Fibroblast of skin of right quadriceps (primary cell): ENCODE measurements at places on chromosomes 16 and 17.

DNA sequence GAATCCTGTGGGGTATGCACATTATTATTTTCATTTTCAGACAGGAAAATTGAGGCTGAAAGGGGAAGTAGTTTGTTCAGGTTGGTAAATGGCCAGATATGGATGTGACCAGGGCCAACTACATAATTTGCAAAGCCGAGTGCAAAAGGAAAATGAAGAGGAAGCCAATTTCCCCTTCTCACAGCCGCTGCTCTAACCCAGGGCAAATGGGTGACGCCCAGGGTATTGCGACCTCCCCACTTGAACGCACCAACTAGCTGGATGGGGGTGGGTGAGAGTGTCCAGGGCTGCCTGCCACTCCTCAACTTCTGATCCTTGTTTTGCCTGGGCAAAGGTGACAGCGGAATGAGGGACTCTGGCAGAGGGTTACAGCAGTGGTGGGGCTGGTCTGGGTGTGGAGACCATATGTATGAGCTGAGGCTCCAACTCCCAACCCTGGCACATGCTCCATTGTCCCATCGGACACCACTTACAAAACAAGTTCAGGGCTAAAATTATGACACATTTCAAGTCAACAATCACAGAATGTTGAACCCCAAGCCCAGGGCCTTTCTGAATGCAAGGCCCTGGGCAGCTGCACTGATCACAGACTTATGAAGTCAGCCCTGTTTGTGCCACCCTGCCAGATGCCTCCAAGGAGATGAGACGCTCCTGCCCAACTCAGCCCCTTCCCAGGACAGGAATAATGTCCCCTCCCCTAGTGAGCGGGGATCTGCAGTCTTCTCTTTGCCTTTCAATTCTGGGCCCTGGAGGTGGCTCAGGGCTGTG is 1.7 kb downstream of the ANKRD40CL start:
- no peak for DNase-seq

GRCh38 chr17:1546292-1546922 is 16.2 kb downstream of the PITPNA start:
- DNase-seq, result no peak

- DNase-seq, result no peak
These were observed at the start of gene RILP for GRCh38 chr17:1649844-1650501. RILP (minus strand) TSS chr17:1649866; CDS start chr17:1649804, 62 bp downstream.

- no peak for DNase-seq
These were observed 525 bp downstream of the JPT1 start for GRCh38 chr17:75153780-75154194.

GRCh38 chr17:77908501-77908900 is 50.0 kb upstream of the TNRC6C start:
- no peak for DNase-seq

- peak; percentile 52 for DNase-seq
These were observed 23.0 kb upstream of the SLC38A8 start for GRCh38 chr16:84065536-84066132.

DNA sequence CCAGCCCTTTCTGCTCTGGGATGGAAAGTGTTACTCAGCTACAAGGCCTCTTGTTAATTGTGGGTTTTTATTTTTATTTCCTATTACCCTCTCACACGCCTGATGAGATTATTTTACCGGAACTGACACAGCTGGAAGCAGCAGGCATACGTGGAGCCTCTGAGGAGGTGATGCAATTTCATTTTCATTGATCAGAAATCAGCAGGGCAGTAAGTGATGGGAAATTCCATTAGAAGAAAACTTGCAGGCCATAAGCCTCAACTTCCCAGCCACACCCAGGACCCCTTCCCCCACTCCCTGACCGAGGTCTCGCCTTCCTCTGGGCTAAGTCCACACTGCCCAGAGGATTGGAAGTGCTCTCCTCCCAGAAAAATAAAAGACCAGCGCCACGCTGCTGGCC is 69.7 kb downstream of the ZFHX3 start:
- DNase-seq, result peak; percentile 68

DNA sequence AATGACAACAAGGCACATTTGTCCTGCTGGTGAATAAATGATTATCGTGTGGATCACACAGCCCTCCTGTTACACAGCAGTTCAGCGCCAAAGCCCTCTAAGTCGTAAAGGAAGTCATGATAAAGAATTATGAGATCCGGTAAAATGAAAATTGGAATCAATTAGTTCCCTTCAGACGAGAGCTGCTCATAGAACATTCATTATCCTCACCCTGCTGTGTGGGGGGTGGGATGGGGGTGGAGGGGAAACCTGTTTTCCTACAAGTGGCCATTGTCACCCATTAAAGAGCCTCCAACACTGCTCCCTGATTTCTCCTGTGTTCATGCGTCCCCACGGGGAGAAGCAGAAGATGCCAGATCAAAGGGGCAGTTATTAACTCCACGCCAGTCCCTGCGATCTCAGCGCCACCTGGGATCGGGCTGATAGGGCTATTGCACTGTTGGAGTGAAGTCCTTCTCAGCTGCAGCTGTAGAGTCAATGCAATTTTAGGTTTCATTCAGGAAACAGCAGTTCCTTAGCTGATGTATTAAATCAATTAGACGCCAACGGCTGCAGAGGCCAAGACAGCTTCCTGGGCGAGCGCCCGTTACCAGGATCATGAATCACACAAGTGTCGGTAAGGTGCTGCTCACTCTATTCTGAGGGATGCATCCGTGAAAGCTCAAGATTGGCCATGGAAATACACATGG is 19.2 kb upstream of the CACNG4 start:
- DNase-seq, result peak; percentile 57

DNA sequence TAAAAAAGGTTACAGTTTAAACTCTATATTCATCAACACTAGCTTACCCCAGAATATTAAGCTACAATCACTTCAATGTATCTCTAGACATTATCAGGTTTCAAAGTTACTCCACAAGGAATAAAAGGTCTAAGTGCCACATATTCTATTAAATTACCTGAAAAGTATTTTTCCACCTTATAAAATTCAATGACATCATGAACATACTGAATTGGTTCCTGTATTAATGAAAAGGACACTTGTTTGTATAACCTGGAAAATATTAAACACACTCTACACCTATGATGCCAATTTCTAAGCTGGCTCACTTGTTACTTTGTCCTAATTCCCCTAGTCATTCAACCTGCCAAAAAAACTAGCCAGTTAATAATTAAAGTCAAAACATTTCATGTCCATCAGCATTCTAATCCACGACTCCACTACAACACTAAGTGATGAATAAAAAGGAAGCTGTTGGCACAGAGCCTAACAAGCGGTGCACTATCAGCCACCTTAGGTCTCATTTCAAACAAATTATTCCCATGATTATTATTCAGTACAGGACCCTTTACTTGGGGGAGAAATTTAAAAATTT is 12.2 kb downstream of the MED13 start:
- DNase-seq, result no peak

DNA sequence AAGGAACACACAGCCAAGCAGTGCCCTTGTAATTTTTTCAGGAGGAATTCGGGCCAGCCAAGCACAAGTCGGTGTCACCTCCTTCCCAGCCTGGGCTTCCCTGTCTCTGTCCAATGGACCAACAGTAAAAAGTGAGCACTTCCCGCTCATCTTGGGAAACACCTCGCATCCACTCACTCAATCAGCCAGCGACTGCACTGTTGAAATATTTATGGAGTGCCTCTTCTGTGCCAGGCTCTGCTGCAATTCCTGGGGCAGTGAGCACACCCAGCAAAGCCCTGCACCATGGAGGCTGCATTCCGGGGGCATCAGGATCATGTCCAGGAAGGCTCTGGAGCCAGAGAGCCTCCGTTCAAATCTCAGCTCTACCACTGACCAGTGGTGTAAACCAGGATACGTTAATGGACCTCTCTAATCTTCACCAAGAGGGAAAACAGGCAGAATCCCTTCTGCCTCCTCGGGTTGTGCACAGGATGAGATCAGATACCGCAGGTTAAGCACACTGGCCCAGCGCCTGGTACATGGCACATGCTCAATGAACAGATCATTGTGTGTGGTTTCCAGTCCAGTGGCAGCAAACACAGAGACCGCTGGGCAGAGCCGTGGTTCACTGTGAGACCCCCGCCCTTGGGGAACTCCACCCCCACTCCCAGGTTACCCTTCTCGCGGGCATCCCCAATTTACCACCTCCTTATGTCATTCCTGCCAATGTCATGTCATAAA is 194.3 kb downstream of the ZNF423 start:
- DNase-seq, result no peak

GRCh38 chr16:15033309-15033707 is 22.6 kb downstream of the NTAN1 start:
- DNase-seq, result no peak

GRCh38 chr17:80931421-80932265 is 60.0 kb upstream of the CHMP6 start:
- DNase-seq, result peak; percentile 89

DNA sequence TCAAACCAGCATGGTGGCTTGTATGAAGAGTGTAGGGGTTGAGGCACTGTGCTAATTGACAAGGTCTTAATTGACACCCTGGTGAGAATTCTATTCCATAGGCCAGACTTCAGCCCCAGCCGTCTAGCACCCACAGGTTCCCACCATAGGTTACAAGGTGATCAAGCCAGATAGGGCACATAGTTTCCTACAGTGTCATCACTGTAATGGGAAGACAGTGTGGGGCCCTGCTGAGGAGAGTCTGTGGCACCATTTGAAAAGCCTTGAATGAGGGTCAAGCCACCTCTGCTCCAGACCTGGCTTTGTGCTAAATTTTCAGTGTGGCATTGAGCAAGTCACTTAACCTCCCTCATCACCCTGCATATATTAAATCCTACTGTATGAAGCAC is 36.2 kb downstream of the YPEL2 start:
- no peak for DNase-seq

GRCh38 chr16:69348222-69348621 is 3.4 kb downstream of the TMED6 start:
- DNase-seq, result no peak

DNA sequence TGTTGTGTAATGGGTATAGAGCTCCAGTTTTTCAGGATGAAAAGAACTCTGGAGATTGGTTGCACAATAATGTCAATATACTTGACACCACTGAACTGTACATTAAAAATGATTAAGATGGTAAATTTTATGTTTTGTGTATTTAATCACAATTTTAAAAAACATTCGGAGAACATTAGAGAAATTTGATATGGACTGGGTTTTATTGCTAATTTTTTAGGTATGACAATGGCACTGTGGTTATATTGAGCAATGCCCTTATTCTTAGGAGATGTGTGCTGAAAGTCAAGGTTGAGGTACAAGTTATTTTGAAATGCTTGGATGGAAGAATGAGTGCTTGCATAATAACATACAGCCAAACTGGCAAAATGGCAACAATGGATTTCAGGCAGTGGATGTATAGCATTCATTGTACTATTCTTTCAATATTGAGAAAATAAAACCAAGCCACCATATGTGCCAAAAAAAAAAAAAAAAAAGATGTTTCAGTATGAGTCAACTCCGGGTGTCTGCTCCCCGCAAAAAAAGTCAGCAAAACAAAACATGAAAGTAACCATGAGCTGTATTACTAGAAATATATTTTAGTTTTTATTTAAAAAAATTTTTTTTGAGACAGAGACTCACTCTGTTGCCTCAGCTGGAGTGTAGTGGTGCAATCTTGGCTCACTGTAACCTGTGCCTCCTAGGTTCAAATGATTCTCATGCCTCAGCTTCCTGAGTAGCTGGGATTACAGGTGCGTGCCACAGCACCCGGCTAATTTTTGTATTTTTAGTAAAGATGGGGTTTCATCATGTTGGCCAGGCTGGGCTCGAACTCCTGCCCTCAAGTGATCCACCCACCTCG is 19.8 kb downstream of the HOXB1 start:
- DNase-seq, result peak; percentile 72

DNA sequence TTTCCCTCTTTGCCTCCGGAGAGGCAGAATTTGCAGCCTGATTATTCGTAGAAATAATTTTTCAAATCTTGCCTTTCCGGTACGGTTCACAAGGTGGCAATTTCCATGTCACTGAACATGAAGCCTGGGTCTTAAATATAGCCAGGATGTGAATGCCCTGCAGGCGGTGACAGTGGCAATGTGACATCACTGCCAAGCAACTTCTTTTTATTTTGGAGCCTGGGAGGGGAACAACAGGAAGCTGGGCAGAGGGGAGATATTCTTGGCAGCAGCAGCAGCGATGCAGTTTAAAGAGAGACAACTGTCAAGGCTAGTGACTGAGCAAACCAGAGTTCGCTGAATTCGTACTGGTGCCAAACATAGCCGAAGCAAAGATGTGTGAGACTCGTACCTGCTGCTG is 171.1 kb downstream of the SNX29 start:
- no peak for DNase-seq

- peak; percentile 93 for DNase-seq
These were observed 202.2 kb upstream of the CHMP6 start for GRCh38 chr17:80789356-80789902.

- DNase-seq, result no peak
These were observed 282.6 kb downstream of the CBLN1 start for GRCh38 chr16:48999044-48999443.

- no peak for DNase-seq
These were observed 62.6 kb upstream of the TEKT1 start for GRCh38 chr17:6894206-6894528.

- DNase-seq, result no peak
These were observed 3.9 kb downstream of the TELO2 start for GRCh38 chr16:1497014-1497598.

- DNase-seq, result no peak
These were observed 7.6 kb upstream of the WNT3 start for GRCh38 chr17:46826116-46826515.

DNA sequence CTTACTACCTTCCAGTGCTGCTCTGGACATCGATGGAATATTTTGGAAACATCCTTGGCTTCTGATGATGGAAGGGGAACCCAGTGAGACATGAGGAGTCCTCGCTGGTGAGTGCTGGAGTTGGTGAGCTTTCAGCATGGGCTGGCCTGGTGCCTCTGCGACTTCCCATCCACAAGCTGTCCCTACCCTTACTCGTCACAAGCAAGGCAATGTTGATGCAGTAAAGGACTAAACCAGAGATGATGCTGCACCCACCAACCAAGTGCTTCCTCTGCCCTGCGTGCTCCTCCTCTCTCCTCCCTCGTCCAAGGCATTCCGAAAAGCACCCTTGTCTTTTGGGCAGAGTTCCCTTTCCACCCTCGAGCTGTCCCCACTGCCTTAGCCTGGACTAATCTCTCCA is 154.7 kb downstream of the GRIN2A start:
- no peak for DNase-seq

- DNase-seq, result no peak
These were observed 107.8 kb downstream of the XYLT1 start for GRCh38 chr16:17362946-17363345.

DNA sequence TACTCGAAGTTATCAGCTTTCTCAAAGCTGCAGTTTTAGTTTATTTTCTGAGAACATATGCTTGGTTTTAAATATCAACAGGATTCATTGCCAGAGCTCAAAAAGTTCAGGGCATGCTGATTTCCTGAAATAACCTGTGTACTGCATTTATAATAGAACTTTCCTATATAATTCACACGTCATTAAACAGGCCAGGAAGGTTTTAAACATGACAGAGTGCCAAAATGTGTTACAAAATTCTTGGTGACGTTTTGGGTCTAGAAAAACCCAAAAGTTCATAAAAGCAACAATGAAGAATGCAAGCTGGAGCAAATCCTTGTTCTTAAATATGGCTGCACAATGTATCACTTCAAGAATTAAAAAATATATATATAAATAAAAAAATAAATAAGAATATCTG is 1139.1 kb downstream of the CDH11 start:
- DNase-seq, result no peak

- no peak for DNase-seq
These were observed 20.6 kb downstream of the ABAT start for GRCh38 chr16:8694795-8695728.
